HCT116 (cell line): ENCODE measurements at places on chromosomes 1 and 21.

DNA sequence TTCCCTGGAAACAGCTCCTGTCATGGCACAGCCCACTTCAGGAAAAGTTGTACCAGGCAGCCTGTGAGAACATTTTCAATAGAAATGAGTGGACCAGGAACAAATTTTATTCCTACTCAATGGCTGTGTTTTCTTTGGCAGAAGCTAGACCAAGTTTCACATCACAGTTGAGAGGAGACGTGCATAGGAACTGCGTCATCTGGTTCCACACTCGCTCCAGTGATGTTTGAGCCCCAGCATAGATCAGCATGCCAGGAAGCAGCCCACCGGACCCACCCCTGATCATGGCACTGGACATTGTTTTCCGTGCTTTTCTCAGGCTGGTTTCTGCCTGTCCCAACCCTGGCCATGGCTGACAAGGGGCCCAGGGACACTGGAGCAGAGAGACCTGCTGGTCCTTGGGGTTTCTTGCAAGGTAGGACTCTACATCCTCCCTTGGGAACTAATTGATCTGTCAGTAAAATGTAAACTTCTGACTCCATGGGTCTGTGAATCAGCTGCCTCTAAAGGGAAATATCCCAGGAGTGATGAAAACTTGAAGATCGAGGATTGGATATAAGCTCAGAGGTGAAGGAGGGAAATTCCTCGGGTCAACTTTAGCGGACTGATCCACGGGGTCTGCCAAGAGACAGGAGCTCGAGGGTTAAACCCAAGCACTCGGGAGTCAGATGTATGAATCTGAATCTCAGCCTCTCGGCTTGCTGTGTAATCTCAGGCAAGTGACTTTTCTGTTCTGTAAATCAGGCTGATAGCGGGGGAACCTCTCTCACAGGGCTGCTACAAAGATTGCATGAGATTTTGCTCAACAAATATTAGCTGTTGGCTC, 35.7 kb downstream of the NEK2 start:
- no peak for DNase-seq

DNA sequence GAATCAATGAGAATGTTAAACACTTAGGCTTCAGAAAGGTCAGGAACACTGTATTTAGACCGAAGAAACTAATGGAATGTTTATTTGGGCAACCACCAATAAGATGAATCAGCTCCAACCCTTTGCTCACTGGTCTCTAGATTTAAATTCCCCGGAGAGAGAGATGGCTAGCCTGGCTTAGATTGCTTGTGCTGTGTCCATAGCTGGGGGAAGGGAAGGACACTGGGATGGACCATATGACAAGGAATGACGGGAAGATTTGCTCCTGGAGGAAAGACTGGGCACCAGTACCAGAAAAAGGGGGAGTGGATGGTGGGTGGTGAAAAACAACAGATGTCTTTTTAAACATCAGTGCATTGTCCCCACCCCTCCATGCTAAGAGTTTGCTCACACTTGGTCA, 426.6 kb downstream of the DUSP10 start:
- DNase-seq, result no peak

DNA sequence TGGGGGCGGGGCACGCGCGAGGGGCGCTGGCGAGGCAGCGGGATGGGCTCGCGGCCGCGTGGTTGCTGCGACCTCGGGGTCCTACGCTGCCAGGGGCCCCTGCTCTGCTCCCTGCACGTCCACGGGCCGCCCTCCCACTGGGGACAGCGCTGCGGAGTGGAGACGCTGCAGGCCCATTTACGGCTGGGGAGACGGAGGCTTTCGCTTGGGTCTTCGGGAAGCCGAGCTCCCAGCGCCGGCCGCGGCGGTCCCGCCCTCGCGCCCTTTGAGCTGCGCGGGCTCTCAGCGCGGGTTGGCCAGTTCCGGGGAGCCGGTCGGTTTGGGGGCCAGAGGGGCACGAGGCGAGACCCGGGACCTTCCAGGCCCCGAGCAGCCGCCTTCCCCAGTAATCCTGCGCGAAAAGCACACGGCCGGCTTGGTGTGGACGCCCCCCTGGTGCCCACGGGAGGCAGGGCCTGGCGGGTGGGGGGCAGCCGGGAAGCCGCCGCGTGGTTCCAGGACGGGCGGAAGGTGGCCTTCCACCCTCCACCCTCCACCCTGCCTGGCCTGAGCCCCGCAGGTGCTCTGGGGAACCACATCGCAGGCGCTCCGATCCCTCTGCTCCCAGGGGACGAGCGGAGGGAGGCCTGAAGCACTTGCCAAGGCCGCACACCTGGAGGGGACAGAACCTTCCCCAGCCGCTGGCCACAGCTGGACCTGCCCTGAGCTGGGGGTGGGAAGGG, 570 bp upstream of the PEX10 start:
- DNase-seq, result no peak

- DNase-seq, result no peak
Observed at GRCh38 chr1:42209526-42210251, 45.1 kb upstream of the GUCA2A start.

DNA sequence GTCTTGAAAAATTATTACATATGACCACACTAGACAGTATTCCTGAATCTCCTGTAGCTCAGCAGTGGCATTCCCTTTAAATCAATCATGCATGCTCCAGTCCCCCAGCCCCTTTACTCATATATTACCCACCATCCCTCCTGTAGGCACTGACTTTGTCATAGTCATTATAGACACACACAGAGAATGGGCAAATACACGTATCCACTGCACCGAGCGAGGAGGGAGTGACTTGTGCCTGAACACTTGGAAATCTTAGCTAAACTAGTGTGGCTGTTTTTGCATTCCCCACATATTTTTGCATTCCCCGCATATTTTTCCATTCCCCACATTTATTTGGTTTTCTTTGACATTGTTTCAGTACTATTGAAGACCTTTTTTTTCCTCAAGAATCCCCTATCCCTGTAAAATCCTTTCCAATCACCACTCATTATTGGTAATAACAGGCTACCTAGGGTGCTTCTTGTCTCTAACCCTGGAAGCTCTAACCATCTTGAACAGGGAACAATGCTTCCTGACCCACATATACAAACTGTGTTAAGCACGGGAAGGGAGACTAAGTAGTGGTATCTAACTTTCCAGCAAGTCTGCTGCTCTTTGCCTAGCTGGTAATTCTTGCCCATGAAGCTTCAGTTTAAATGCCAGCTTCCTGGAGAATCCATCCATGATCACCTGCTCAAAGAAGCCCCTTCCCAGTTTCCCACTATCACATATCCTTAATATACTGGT, 534.4 kb upstream of the CAMK1G start:
- DNase-seq, result no peak

- no peak for DNase-seq
Observed at GRCh38 chr1:86992861-86993260, 78.4 kb downstream of the HS2ST1 start.

GRCh38 chr1:247517795-247518612, 18.2 kb downstream of the OR2C3 start:
- DNase-seq, result no peak
